ENCODE measurements at places on chromosomes 3 and 15.

DNA sequence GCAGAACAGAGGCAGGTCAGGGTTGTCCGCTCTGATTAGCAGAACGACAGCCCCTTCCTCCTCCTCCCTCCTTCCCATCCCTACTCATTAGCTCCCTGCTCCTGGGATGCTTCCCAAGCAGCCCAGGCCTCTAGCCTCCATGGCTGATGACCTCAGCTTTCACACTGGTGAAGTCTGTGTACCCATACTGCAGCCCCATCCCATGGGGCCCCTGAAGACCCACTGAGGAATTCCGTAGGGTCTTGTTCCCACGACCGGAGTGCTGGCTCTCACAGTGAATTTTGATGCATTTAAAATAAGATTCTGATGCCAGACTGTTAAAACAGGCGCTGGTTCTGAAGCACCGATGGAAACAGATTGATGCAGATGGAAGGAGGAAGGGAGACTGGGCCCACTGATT is 36.1 kb downstream of the GOLGA6A start:
- DNase-seq: no peak

DNA sequence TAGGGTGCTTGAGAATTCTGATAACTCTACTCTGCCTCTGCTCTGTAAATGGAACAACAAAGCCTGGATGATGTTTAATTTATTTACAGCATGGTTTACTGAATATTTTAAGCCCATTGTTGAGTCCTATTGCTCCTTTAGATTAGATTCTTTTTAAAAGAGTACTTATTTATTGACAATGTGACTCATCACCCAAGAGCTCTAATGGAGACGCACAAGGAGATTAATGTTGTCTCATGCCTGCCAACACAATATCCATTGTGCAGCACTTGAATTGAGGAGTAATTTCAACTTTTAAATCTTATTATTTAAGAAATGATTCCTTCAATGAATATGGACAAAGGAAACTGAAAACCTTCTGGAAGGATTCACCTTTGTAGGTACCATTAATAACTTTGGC is 691.4 kb downstream of the ZBBX start:
- DNase-seq: no peak

- DNase-seq: no peak
These were observed 9.9 kb upstream of the LPCAT4 start for GRCh38 chr15:34376856-34377255.

GRCh38 chr3:127612966-127613365 is 14.8 kb downstream of the MCM2 start:
- no peak for DNase-seq

DNA sequence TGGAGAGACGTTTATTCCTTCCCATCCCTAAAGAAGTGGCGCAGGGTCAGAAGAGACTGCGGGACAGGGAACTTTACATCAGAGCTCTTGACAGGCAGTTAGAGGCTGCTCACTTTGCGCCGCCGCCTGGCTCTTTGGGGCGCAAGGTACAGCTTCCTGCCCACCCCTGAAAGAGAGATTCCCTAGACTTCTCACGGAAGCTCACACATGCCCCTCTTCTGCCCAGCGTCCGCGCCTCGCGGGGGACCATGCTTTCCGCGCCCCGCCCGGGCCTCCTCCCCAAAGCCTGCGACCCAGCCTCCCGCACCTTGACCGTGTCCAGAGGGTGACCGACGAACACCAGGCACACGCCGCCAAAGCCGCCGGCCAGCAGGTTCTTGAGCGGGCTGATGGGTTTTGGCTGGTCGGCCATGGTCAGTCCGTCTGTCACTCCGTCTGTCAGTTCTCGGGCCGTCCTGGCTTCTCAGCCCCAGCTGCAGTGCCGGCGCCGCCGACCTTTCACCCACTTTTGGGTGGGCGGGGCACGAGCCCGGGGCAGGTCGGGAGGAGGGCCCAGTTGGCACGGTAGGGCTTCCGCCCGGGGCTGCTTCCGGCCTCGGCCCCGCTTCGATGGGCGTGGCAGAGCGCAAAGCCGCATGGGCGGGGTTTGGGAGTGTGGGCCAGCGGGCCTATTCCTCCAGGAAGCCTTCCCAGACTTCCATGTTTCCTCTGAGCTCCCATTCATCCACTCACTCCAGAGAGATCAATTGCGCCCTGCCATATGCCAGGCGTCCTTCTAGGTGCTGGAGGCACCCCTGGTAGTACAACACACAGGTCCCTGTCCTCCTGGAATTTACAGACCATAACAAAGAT is at the start of gene SLC25A20:
Gene SLC25A20, minus strand, starts transcription at position 500 of the 852 bp plus-strand sequence. Its CDS starts 88 bp downstream, at position 412.
- DNase-seq: peak; percentile 70

Measured in NCI-H510A (cell line).